ENCODE measurements at places on chromosomes 12 and 14. TPM values are rescaled to one million over a fixed set of nuclear protein-coding genes. Genes with fewer than 3 reads are reported as not detected.

GRCh38 chr14:59342516-59343484 lies 122.4 kb downstream of the GPR135 start:
- H3K36me3 ChIP-seq = no peaks in the 10 kb centered on the region
- H3K27me3 ChIP-seq = no peaks in the 10 kb centered on the region
- H3K27ac ChIP-seq = no peak overlapping the region
- H3K4me1 ChIP-seq = no peaks in the 10 kb centered on the region
- DNase-seq = no peak

DNA sequence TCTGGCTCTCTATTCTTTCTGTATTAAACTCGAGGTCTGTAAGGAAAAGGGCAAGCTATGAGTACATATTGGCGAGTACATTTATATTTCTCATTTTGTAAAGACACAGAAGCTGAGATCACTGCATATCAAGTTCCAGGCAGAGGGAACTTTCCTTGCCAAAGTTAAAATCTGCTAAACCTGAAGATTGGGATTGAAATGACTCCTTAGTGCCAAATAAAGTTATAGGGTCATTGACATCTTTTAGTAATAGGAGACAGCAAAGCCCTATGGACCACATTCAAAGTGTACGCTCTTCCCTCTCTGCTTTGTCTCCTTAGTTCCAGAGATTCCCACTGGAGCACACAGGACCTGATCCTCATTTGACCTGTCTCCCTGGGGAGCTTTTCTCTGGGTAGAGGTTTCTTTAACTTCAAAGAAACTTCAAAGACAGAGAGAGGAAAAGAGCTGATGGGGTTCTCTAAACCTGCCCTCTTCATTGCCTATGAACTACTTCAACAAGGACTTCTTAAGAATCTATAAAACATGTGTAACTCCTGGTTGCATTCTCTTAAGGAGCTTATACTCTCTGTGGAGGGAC lies 42.6 kb upstream of the PTPRR start:
- H3K4me3 ChIP-seq = no peak overlapping the region
- no peaks in the 10 kb centered on the region for H3K36me3 ChIP-seq
- H3K27me3 ChIP-seq = no peaks in the 10 kb centered on the region
- H3K4me1 ChIP-seq = no peaks in the 10 kb centered on the region
- H3K27ac ChIP-seq = no peak overlapping the region

DPPA3 gene
- not detected for total RNA-seq

DNA sequence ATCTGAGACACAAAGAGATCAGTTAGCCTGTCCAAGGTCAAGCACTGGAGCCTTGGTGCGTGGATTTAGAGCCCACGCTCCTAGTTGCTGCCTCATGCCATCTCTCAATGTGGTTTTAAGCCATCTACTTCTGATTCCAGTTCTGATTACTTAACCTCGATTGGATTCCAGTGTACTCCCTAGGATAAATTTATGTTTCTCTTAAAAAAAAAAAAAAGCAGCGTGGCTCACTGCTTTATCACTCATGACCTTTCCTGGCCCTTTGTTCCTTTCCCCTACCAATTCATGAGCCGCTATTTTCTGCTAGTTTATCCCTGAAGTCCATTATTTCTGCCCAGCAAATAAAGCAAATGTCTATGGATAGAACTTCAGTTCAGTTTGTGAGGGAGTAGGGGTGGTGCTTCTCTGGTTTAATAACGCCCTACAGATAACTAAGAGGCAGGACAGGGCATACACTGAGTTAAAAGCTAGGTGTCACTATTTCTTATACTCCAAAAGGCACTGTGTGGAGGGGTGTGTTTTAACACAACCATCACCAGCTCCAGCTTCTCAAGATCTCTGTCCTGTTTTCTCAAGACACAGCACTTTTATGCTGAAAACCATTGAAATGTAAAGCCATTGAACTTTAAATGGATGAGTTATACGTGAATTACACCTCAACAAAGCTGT lies 9.8 kb upstream of the PARP11 start:
- no peaks in the 10 kb centered on the region for H3K36me3 ChIP-seq
- H3K4me1 ChIP-seq = peaks cover 5% of the 10 kb centered on the region
- H3K27ac ChIP-seq = no peak overlapping the region
- H3K4me3 ChIP-seq = no peak overlapping the region
- no peaks in the 10 kb centered on the region for H3K27me3 ChIP-seq

DNA sequence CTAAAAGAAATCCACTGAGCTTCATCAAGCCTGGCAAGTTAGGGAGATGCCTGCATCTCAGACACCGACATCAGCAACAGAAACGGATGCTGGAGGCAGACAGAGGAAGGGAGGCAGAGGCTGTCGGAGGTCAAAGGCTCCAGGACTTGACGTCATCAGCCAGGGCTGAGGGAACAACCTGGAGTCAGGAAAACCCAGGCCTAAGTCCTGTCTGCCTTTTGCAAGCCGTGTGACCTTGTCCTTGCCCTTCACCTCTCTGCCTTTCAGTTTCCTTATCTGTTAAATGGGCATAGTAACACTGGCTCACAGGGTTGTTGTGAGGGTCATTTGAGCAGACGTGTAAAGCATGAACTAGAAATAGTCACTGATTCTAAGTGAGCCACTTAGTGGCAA lies 194.2 kb downstream of the BCL11B start:
- H3K4me3 ChIP-seq = no peak overlapping the region
- H3K27ac ChIP-seq = no peak overlapping the region
- DNase-seq = no peak
- H3K4me1 ChIP-seq = no peaks in the 10 kb centered on the region
- H3K36me3 ChIP-seq = no peaks in the 10 kb centered on the region
- no peaks in the 10 kb centered on the region for H3K27me3 ChIP-seq

ADCY6 gene
- total RNA-seq = 0.37 TPM

DBX2 gene
- not detected for total RNA-seq

- no peaks in the 10 kb centered on the region for H3K36me3 ChIP-seq
- no peak for DNase-seq
- H3K4me3 ChIP-seq = no peak overlapping the region
- no peaks in the 10 kb centered on the region for H3K27me3 ChIP-seq
- no peaks in the 10 kb centered on the region for H3K4me1 ChIP-seq
These were observed 217.3 kb downstream of the SYT10 start for GRCh38 chr12:33222357-33222756.

PLA2G1B gene
- total RNA-seq = not detected

GRCh38 chr14:104817930-104818713 lies 17.2 kb downstream of the ZBTB42 start:
- H3K4me1 ChIP-seq = peaks cover 22% of the 10 kb centered on the region
- no peak for DNase-seq
- no peaks in the 10 kb centered on the region for H3K36me3 ChIP-seq
- H3K27me3 ChIP-seq = no peaks in the 10 kb centered on the region
- no peak overlapping the region for H3K4me3 ChIP-seq

DNA sequence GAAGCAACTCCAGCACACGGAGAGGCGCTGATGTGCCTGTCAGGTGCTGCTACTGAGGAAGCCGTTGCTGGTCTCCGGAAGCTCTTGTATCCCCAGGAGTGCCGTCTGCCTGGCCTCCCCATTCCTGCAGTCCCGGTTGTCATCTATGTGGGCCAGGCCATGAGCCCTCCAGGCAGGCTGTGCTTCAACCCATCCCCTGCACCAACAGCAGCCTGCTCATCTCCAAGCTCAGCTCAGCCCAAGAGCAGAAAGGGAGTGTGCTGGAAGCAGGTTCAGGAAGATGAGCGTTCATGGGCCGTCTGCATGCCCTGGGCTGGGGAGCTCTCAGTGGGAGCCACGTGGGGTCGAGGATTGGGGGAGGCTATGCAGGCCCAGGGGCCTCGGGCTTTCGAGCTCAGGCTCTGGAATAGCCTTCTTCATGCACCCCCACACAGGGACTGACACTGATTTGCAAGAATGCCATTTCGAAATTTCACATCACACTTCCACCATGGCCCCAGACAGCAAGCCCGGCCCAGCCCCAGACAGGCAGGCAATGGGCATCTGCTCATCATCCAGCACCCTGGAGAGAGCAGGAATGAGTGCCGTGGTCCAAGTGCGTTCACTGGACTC lies 164.5 kb downstream of the KIF26A start:
- H3K27ac ChIP-seq = no peak overlapping the region
- H3K4me3 ChIP-seq = no peak overlapping the region
- DNase-seq = peak; percentile 38
- no peaks in the 10 kb centered on the region for H3K36me3 ChIP-seq

- no peak overlapping the region for H3K4me3 ChIP-seq
- no peaks in the 10 kb centered on the region for H3K36me3 ChIP-seq
- H3K4me1 ChIP-seq = peaks cover 38% of the 10 kb centered on the region
- no peaks in the 10 kb centered on the region for H3K27me3 ChIP-seq
These were observed 21.7 kb upstream of the HELB start for GRCh38 chr12:66280561-66280960.

DNA sequence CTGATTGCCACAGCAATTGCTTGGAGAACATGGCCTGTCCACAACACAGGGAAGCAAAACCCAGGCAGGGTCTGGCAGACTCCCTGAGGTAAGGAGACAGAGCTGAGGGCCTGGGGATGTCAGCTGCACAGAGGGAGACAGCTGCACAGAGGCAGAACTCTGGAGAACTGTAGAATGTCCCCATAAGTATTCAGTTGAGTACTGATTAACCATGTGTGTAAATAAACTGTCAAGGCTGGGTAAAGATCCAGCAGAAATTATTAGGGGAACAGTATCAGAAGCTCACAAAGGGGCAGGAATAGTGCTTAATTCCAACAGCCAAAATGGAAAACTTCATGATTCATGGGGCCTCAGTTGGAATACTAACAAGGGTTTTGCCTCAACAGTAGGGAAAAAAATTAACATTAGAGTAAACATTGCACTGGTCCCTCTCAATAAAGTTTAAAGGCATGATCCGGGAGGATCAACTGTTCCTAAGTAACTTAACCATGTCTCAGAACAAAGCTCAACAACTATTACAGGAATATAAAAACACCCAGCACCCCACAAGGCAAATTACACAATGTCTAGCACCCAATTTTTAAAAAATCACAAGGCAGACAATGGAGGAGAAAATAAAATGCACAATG lies 201.3 kb upstream of the RASSF8 start:
- no peak for DNase-seq

ISM2 gene
- not detected for total RNA-seq

NINJ2 gene
- 4.2 TPM for total RNA-seq

HOXC6 gene
- not detected for total RNA-seq

GRCh38 chr12:116612436-116612835 lies 53.3 kb downstream of the MAP1LC3B2 start:
- no peaks in the 10 kb centered on the region for H3K4me1 ChIP-seq
- no peak for DNase-seq
- no peak overlapping the region for H3K27ac ChIP-seq

NGB gene
- not detected for total RNA-seq

DNA sequence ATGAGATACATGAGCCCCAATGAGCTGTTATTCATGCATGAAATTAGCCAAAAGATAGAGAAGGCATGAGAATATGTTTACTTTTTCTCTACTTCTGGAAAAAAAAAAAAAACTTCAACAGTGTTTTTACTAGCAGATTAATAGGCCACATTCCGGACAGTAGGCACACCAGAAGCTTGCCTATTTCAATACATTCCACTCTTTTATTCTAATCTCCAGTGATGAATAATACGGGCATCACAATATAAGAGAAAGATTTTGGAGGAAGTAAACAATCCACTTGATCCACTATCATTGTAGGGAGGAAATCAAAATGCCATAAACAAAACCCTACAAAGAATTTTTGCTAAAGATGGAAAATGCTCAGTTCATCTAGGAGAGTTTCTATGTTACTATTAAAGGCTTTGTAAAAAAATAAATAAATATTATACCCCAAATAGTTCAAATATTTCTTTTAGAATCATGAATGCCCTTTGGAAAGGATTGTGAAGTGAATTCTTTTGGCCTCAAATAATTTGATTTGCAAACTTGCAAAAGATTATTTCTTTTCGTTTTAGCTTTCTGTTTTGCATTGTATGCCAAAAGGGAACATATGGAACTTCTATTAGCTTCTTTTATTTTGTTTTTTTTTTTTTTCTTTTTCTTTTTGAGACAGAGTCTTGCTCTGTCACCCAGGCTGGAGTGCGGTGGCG lies 232.6 kb downstream of the EPS8 start:
- no peaks in the 10 kb centered on the region for H3K27me3 ChIP-seq
- no peak overlapping the region for H3K27ac ChIP-seq
- no peak overlapping the region for H3K4me3 ChIP-seq
- no peak for DNase-seq
- no peaks in the 10 kb centered on the region for H3K36me3 ChIP-seq

VRTN gene
- total RNA-seq = not detected

DNA sequence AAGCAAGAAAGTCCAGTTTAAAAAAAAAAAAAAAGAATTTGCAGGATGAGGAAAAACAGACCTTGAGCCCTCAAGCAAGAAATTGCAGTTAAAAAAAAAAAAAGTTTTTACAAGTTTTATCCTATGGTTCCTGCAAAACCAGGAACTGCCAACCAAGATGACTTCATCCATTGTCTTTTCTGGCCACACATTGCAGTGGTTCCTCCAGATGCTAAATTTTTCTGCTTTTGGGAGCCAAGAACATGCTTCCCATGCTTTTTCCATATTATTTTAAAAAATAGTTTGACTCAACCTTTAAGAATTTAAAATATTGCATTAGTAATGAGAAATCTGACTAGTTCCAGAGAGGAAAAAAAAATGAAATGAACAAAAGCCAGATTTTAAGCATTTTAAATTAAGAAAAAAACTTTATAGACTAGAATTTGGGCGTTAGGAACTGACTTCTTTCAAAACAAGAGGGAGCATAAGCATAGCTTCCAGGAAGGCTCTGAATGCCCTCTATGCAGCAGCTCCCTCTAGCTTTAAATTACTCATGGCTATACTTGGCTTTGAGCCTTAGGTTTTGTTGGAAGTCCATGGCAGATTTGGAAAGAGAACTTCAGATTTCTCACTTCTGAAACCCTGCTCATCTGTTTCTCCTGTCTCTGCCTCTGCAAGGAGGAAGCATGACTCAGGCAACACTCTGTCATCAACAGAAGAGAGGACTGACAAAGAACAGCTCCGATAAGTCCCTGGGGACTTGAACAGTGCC lies 124.5 kb downstream of the GPR65 start:
- DNase-seq = no peak
- H3K36me3 ChIP-seq = no peaks in the 10 kb centered on the region
- H3K27ac ChIP-seq = no peak overlapping the region
- peaks cover 10% of the 10 kb centered on the region for H3K4me1 ChIP-seq

- no peak overlapping the region for H3K4me3 ChIP-seq
- no peaks in the 10 kb centered on the region for H3K4me1 ChIP-seq
- H3K36me3 ChIP-seq = no peaks in the 10 kb centered on the region
- no peak overlapping the region for H3K27ac ChIP-seq
- DNase-seq = no peak
These were observed 114.6 kb downstream of the PPFIA2 start for GRCh38 chr12:81644503-81644902.

DNA sequence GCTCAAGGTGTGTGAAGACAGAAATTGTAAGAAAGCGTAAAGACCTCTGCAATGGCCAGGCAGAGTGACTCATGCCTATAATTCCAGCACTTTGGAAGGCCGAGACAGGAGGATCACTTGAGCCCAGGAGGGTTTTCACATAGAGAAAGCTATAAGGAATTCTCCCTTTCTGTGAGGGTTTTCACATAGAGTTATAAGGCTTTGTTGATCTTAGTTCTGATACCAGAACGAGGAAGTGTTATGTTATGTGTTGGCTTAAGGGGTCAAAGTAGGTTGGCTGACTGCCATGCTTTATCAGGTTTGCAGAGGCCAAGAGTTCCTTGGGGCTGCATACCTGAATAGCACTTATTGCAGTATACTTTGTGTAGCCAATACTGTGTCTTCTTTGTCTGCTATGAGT lies 139.1 kb downstream of the ERC1 start:
- H3K27me3 ChIP-seq = no peaks in the 10 kb centered on the region
- no peak overlapping the region for H3K4me3 ChIP-seq
- DNase-seq = no peak

All from CD8-positive, alpha-beta memory T cell (primary cell).